Neural crest cell (in vitro differentiated cells): ENCODE measurements at places on chromosomes 2 and 18.

- DNase-seq, result no peak
Measured at GRCh38 chr2:15006667-15007066, 374.1 kb downstream of the LRATD1 start.

- no peak for DNase-seq
Measured at GRCh38 chr2:184679219-184680018, 81.1 kb downstream of the ZNF804A start.

GRCh38 chr2:229562472-229563127 is 151.8 kb downstream of the DNER start:
- no peak for DNase-seq

GRCh38 chr2:150528861-150529801 is 41.7 kb upstream of the RND3 start:
- DNase-seq, result no peak

DNA sequence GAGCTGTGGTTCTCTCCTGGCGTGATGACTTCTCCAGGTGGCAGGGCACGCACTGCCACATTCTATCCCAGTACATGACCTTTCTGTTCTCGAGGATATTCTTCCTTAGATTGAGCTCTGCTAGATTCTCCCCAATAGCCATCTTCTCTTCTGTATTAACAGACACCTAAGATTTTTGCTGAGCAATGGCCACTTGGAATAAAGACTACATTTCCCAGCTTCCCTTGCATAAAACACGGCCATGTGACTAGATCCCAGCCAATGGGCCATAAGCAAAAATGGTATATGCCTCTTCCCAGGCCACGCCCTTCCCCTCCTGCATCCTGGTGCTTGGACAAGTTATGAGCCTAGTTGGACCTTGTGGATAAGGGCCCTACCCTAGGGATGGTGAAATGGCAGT is 82.1 kb downstream of the EIF2AK3 start:
- no peak for DNase-seq

GRCh38 chr2:127324635-127325034 is 30.7 kb upstream of the ERCC3 start:
- DNase-seq, result no peak

- no peak for DNase-seq
Measured at GRCh38 chr18:59469463-59470180, 110.6 kb upstream of the LMAN1 start.

DNA sequence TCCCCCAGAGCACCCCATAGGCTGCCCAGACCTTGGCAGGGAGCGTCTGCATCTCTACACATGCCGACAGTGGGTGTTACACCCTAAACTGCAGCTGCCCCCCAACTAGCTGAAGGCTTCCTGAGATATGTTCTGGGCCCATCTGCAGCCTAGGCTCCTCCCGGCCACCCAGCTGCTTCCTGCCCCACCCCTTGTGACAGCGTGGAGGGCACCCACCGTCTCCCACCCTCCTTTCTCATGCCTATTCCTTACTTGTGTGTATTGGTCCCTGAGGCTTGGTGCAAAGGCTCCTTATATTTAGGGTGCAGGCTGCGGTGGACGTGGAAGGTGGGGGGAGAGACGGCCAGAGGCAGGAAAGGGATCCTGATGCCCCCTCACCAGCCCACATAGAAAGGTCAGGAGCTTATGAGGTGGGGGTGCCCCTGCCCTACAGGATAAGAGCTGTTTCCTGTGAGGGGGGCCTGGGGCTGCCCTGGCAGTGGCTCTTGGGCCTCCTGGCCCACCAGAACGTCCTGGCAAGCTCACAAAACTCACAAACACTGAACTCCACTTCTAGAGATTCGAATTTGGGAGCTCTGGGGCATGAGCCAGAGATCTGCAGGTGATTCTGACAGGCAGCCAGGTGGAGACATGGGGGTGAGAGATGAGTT is 7.3 kb upstream of the PROM2 start:
- DNase-seq, result no peak

DNA sequence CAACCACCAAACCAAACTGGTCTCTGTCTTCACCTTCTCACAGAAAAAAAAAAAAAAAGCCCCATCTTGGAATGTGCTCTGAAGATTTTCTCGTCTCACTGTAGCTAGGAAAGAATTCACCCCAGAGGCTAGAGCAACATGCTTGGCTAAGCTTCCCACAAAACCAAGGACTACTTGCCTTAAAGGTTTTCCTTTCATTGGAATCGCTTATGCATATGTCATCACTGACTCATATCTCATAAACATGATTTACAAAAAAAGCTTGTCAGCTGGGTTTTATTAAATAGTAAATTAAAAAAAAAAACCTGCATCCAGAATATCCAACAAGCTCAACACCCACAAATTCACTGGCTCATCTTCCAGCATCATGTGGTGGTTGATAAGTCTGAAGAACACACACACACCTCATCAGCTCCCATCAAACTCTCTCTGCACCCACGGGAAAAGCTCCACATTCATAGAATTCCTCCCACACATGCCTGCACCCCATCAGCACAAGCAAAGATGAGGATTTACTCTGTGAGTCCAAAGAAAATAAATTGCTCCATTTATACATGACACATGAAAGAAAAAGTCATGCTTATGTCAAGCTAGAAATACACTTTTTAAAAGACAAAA is 182.0 kb upstream of the TRIB2 start:
- no peak for DNase-seq

DNA sequence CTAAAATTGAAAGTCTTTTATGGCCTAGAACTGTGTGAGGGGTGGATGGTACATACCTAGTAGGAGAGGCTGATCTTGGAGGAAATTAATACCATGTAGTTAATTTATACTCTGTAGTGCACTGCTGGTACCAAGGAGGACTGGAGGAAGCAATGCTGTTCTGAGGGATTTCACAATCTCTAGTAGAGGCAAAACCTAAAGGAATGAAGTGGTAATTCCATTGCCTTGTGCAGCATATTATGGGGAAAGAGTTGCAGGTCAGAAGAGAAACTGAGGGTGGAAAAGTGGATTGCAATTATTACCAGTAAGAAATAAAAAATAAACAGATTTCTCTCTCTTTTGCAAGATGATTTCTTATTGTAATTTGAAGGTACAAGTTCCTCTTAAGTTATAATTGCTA is 2.2 kb downstream of the ABI2 start:
- DNase-seq, result no peak

GRCh38 chr2:69375494-69376353 is 11.3 kb downstream of the GFPT1 start:
- no peak for DNase-seq

DNA sequence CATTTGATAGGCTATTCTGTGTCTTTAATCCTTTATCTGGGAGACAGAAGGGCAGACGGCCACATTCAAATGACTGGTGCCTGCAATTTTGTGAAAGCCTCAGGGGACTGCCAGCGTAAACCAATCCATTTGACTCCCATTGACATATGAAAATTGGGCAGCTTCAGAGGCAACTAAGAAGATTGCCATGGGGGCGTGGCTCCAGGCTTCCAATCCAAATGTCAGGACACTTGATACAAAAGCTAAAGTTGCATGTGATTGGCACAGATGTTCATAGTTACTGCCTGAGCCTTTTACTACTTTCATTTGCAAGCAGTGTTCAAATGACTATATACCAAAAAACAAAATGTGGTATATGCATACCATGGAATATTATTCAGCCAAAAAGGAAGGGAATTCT is 42.0 kb downstream of the SPC25 start:
- DNase-seq, result no peak

DNA sequence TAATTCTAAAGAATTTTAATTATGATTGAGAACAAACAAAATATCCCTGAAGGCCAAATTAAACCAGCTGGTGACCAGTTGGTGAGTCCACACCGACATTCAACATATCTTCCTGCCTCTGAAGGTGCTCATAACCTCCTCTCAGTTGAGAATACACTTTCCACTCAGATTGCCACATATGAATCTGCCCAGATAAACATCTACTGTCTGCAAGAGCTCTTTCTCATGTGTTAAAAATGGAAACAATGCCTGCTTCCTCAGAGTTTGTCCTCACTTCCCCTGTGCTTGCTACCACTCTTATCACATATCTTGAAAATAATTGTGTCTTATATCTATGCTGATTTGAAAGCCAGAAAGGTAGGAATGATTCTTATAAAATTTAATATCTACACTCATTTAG is 177.7 kb upstream of the GULP1 start:
- no peak for DNase-seq

GRCh38 chr2:37365669-37366068 is 21.2 kb downstream of the QPCT start:
- no peak for DNase-seq

- no peak for DNase-seq
Measured at GRCh38 chr2:77007686-77008085, 514.5 kb downstream of the LRRTM4 start.

- DNase-seq, result no peak
Measured at GRCh38 chr2:143745060-143745459, 615.8 kb downstream of the ARHGAP15 start.

DNA sequence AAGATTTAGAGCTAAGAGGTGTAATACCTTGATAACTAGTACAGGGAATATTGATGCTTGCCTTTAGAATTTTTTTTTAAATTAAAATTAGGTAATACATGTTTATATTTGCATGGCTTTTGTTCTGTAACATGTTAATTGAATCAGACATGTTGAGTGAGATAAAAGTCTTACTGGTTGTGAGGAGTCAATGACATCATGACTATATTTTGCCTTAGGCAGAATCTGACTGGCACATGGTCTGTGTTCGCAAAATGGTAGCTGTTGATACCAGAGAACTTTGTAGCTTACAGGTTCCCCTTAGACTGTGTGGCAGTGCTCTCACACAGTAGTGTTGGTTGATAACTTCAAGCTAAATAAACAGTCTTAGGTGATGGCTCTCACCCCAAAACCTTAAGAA is 199.7 kb downstream of the PTPRM start:
- DNase-seq, result no peak

- DNase-seq, result no peak
Measured at GRCh38 chr2:195368249-195369217, 288.5 kb upstream of the SLC39A10 start.

- no peak for DNase-seq
Measured at GRCh38 chr2:151544449-151544848, 134.7 kb downstream of the RIF1 start.

- no peak for DNase-seq
Measured at GRCh38 chr2:144972676-144973075, 452.8 kb upstream of the ZEB2 start.

DNA sequence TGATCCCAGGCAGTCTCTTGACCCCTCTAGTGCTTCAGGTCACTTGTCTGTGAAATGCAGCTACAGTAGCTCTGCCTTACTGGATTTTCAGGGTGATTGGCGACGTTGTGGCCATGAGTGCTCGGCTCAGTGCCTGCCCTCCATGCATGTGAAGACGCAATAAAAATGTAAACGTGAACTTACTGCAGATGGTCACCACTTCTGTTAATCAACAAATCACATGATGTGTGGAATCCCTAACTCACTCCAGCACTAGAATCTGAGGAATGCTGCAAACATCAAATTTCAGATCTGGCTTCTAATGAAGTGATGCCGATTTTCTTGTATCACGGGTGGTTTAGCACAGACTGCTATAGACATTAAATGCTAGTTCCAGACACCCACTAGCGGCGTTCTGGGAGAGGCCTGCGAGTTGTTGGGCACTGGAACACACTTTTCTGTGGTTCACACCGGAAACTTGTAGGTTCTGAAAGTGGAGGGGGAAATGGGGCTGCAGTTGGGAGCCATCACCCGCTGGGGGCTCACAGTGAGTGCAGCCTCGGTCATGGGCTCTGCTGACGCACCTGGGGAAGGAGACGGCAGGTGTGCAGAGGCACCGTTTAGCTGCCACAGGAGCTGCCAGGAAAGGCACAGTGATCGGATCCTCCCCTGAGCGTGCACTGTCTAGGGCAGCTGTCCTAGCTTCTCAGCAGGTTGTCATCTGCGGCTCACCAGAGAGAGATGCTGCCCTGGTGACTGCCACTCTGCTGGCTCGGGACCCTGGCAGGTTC is 6.5 kb downstream of the CNDP1 start:
- DNase-seq, result no peak

DNA sequence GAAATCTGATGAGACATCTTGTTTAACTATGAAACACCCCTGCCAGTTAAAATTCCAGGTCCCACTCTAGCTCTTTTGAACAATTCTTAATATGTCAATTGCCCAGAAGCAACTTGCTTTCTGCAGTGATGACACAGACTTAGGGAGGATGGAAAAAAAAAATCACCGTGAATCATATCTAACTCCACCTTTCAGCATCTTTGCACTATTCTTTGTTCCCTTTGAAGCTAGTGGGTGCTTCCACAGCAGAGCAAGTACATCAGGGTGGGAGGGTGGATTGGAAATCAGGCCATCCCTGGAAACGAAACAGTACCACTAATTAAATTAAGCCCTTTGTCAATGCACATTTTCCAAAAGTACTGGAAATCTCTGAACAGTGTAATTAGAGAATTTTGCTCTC is 324.3 kb upstream of the MEIS1 start:
- DNase-seq, result no peak
